T1000 (cell line): ENCODE measurements at places on chromosomes 5 and 9.

GRCh38 chr9:97459326-97459725, 42.1 kb upstream of the TMOD1 start:
- no peak for DNase-seq

DNA sequence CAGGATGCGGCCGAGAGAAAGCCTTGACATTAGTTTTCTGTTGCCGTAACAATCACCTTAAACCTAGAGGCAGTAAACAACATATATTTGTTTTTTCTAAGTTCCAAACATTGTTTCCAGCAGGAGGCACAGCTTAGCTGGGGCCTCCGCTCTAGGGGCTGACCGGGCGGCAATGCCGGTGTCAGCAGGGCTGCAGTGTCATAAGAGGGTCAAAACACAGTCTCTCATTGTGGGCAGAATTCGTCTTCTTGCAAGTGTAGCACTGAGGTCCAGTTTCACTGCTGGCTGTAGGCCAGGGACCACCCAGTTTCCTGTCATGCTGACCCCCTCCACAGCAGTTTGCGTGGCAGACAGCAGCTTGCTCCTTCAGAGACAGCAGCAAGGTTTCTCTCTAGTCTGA, 186.2 kb downstream of the PJA2 start:
- no peak for DNase-seq

DNA sequence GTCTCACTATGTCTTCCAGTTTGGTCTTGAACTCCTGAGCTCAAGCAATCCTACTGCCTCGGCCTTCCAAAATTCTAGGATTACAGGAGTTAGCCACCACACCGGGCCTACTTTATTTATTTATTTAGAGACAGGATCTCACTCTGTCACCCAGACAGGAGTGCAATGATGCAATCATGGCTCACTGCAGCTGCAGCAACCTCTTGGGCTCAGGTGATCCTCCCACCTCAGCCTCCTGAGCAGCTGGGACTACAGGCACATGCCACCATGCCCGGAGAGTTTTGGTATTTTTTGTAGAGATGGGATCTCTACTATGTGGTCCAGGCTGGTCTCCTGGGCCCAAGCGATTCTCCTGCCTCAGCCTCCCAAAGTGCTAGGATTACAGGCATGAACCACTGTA, 32.8 kb downstream of the PHAX start:
- DNase-seq = no peak

GRCh38 chr5:61569353-61569752, 237.3 kb downstream of the ZSWIM6 start:
- DNase-seq = no peak

GRCh38 chr5:93006915-93007314, 574.1 kb downstream of the NR2F1-AS1 start:
- DNase-seq = no peak
